ENCODE measurements at places on chromosomes 16 and 17.

GRCh38 chr17:19348081-19348650 is 14.4 kb downstream of the B9D1 start:
- no peak for DNase-seq

DNA sequence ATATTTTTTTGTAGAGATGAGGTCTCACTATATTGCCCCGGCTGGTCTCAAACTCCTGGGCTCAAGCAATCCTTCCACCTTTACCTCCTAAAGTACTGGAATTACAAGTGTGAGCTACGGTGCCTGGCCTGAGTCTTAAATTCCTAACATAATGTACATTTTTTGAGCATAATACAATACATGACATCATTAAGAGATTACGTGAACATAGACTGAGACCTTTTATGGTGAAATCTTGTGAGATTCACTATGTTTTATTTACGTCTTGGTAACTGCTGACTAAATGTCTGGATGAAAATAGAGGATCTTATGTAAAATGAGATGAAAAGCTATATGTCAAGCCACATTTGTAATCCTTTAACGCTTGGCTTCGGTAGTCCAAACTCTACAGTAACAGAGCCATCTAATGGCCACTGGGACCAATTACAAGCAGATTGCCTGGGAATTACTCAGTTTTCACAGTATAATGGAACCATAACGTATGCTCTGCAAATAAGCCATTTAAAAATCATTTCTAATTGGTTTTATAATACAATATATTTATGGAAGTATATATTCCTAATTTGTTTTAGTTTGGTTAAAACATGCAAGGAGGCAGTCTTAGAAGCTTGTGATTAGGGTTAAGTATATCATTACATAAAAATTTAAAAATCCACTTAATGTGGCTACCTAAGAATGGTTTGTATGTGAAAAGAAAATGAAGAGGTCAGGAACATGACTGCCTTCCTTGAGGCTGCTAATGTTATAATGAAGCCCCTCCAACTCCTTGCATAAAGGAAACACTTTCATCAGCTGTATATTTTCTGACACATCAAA is 8.1 kb upstream of the EFCAB13 start:
- no peak for DNase-seq

DNA sequence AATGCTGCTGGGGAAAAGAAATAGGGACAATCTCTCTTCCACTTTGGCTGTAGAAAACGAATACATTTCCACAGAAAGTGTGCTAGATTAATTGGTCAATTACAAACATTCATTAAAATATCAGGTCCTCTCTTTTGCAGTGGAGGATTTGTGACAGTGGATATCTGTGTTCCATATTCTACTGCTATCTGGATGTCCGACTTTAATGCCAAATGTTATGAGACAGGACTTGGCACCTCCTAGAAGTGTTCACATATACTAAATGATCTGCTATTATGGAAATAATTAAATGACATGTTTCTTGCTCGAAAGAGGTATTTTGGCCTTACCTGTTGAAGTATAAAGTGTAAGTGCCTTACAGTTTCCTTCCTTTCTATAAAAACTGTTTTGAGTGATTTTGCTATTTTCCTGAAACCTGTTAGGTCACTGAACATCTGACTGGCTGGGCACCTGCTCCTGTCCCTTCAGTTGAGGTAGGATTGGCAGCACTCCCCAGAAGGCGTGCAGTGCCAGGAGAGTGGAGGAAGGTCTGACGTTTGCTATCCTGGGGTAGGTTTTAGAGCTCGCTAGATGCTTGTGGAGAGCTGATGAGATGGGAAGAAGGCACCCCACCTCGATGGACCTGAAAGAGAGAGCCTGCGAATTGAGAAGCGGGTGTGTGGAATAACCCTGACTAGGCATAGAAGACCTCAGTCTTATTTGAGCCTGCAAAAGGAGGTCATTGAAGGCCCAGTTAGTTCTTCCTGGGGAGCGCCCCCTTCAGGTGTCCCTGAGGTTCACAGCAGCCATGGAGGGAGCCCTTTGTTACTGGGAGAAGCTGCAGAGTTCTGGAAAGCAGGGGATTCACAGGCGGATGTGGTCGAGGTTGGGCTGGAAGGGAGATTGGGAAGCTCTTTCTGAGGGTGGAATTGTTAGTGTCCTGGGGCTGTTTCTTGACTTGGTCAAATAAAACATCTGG is 159.4 kb upstream of the ZNF267 start:
- DNase-seq, result no peak

- no peak for DNase-seq
These were observed 1128.6 kb downstream of the CDH8 start for GRCh38 chr16:60907645-60908044.

GRCh38 chr16:74463888-74464287 is 42.6 kb upstream of the CLEC18B start:
- DNase-seq, result no peak

GRCh38 chr17:27153005-27153404 is 140.9 kb upstream of the WSB1 start:
- DNase-seq, result no peak

DNA sequence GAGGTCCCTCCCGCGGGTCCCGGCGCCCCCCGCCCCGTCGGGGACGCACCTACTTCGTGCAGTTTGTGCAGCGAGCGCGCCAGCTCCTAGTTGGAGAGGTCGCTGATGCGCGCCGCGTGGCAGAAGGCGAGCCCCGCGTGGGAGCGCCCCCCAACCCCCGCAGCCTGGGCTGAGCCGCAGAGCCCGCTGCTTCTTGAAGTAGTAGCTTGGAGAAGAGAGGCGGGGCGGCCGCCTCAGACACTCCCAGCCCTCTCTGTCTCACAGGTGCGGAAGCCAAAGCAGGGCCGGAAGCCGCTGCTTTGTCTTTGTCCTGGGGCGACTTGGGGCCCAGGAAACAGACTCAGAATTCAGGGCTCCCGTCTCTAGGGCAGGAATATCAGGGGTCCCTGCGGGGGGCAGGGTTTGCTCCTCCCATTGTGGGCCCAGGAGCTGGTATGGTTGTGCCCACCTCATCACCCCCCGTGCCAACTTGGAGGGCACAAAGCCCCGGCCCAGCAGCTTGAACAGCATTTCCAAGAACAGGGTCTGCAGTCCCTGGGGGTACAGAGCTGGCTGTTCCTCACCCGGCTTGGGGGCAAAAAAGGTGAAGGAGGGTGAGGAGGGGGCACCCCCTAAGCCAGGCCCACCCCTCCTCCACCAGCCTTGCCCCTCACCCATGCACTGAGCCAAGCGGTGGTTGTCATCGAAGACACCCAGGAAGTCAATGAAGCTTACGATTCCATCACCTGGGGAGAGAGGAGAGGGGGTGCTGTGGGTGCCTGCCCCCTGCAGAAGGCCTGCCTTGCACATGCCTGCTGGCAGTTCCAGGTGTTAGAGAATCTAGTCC is 13.5 kb downstream of the SPATA32 start:
- DNase-seq, result peak; percentile 78

- DNase-seq, result no peak
These were observed 172.3 kb upstream of the IRX3 start for GRCh38 chr16:54458923-54459322.

DNA sequence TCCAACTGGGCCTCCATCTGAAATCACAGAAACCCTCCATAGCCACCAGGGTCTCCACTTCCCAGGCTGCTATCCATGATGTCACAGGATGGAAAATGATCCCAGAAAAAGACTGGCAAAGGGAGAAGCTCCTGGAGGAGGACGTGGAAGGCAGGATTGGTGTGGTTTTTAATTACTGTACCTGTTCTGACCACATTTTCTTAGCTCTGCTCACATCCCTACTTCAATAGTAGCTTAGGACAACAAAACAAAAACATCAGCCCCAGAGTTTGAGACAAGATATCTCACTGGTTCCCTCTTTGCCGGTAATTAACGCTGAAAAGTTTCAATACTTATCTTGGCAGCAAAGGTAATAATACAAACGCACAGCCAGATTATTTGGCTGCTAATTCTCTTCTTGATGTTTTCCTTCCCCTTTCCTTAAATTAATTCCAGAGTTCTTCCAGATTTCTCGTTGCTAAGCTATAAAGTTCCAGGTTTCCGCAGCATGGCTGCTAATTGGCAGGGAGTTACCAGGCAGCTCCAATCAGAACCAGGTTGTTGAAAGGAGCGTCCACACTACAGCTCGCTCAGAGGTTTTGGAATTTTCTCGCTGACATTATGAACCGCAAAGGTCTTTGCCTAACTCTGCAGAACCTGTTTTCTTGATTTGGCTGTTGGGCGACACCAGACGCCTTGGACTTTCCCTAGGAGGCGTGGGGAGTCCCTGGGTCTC is 263.4 kb downstream of the MRTFB start:
- no peak for DNase-seq

- DNase-seq, result no peak
These were observed 121.3 kb downstream of the MGAT5B start for GRCh38 chr17:76989519-76989918.

DNA sequence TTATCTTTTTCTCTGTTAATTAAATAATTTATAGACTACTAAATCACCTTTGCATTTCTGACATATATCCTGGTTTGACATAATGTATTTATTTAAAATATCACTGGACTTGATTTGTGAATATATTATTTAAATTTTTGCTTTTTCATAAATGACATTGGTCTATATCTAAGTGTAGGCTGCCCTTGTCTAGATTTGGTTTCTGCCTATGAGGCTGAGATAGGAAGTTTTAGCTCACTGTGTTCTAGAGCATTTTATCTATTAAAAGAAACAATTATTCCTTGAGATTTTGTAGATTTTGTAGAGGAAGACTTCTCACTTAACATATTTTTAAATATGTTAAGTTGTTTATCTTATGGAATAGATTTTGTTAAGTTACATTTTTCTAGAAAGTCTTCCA is 43.9 kb downstream of the NACA2 start:
- DNase-seq, result no peak

DNA sequence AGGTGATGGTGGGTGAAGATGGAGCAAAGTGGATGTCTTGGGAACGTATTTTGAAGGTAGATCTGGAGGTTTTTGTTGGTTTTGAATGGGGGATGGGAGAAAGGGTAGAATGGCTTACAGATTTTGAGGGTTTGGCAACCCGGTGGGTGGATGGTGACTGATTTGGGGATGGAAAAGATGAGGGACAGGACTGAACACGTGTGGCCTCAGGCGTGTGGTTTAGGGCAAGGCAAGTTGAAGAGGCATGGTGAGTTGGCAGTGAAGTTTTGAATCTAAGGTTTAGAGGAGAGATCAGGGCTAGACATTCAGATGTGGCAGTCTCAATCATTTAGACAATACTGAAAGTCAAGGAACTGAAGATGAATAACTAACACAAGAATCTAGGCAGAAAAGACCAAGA is 5.0 kb upstream of the DCTPP1 start:
- DNase-seq, result peak; percentile 69

GRCh38 chr16:29974291-29975133 is 844 bp downstream of the TAOK2 start:
- DNase-seq, result no peak

DNA sequence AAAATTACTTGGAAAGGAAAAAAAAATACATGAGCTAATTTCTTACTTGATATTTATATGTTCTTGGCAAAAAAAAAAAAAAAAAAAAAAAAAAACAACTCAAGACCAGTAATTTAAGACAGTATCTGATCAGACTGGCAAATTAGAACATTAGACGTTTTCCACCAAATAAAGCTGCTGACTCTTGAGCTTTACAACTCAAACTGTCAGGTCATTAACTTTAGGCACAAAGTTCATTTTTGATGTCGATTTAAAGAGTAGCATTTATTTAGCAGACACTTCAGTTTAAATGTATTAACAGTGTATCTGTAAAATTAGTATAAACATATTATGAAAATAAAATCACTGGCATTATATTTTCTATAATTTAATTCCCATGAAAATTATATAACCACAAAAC is 66.7 kb downstream of the NCOR1 start:
- DNase-seq, result no peak

DNA sequence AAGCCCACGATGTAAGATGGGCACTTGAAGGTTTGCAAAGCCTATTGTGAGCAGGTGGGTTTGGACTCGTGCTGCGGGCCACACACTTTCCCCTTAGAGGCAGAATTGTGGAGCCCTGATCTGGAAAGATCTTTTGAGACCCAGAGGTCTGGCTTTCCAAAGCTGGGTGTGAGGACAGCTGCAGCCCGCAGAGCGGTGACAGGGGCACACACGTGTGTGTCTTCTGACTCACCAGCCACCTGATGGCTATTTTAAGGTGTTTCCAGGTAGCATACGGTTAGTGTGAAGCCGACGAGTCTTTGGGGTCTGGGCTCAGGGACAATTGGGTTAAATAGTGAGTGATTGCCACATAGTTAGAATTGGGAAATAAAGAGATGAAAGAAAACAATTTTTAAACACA is 108.9 kb upstream of the GSE1 start:
- DNase-seq, result no peak

DNA sequence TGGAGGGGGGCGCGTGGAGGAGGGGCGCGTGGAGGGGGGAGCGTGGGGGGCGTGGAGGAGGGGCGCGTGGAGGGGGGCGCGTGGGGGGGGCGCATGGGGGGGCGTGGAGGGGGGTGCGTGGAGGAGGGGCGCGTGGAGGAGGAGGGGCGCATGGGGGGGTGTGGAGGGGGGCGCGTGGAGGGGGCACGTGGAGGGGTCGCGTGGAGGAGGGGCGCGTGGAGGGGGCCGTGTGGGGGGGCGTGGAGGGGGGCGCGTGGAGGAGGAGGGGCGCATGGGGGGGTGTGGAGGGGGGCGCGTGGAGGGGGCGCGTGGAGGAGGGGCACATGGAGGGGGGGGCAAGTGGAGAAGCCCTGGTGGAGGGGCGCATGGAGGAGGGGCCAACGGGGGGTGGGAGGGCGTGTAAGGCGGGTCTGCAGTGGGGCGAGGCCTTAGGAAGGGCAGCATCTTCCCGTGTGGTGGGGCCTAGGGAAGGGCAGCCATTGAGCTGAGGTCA is 7.3 kb downstream of the MSLN start:
- DNase-seq, result no peak

- DNase-seq, result no peak
These were observed 260.6 kb downstream of the C16orf95 start for GRCh38 chr16:87056551-87056950.

DNA sequence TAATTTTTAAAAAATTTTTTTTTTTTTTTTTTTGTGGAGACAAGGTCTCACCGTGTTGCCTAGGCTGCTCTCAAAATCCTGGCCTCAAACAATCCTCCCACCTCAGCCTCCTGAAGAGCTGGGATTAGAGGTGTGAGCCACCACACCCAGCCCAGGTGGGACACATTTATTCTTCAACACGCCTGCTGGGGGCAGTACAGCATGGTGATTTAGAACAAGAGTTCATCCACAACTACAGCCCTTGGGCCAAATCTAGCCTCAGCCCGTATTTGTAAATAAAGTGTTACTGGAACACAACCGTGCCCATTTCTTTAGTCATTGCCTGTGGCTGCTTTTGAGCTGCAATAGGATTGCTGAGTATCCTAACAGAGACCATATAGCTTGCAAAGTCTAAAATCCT is 92.8 kb downstream of the KATNIP start:
- no peak for DNase-seq

GRCh38 chr16:64282181-64282580 is 839.7 kb downstream of the CDH11 start:
- no peak for DNase-seq
